ENCODE measurements at places on chromosomes 7 and 10. TPM values are rescaled to one million over a fixed set of nuclear protein-coding genes. Genes with fewer than 3 reads are reported as not detected.

PRR15 gene
- 0.17 TPM for total RNA-seq

NUTM2A gene
- total RNA-seq: 0.09 TPM

GARIN1A gene
- 0.14 TPM for total RNA-seq

ASB10 gene
- not detected for total RNA-seq

CHAT gene
- not detected for total RNA-seq

GSTO2 gene
- 0.85 TPM for total RNA-seq

FAM131B gene
- total RNA-seq: 0.51 TPM

PSAP gene
- 763 TPM for total RNA-seq

NRCAM gene
- 16.0 TPM for total RNA-seq

ERVW-1 gene
- not detected for total RNA-seq

SPDYE3 gene
- not detected for total RNA-seq

VSIR gene
- 25.1 TPM for total RNA-seq

CTNNA3 gene
- total RNA-seq: under 0.01 TPM

CLRN3 gene
- 0.19 TPM for total RNA-seq

MYO1G gene
- total RNA-seq: 0.17 TPM

DNA sequence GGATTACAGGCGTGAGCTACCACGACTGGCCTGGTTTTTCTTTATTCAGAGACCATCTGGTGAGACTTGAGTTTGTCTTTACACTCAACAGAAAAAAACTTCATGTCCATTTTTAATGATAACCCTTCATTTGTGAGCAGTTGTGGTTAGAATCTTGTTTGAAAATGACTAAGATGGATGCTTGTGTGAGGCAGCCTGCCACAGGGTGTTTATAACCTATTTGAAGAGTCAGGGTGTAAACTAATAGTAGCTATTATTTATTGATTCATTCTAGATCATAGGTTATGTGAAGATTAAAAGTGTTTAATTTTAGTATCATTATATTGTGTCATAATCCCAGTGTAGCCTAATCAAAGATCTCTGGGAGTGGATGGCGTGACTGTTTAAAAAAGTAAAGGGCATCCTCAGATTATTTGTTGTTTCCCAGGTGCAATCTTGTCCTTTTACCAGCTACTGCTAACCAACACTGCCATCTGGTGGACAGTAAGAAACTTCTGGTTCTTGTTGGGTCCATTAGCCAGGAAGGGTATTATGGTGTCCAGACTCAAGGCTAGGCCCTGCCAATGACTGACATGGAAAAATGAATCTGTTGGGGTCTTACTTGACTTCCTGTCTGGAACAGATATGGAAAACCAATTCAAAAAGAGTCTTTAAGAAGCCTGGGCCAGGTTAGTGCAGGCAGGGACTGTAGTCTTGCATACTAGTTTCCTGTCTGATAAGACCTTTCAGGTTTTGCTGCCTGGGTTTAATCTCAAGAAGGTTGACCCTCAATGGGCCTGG, 24.9 kb downstream of the NRBF2 start:
- DNase-seq: peak; percentile 93

- no peak for DNase-seq
Measured at GRCh38 chr10:57162231-57162630, 801.2 kb upstream of the ZWINT start.

- no peak for DNase-seq
Measured at GRCh38 chr7:46448478-46448877, 527.4 kb upstream of the IGFBP3 start.

DNA sequence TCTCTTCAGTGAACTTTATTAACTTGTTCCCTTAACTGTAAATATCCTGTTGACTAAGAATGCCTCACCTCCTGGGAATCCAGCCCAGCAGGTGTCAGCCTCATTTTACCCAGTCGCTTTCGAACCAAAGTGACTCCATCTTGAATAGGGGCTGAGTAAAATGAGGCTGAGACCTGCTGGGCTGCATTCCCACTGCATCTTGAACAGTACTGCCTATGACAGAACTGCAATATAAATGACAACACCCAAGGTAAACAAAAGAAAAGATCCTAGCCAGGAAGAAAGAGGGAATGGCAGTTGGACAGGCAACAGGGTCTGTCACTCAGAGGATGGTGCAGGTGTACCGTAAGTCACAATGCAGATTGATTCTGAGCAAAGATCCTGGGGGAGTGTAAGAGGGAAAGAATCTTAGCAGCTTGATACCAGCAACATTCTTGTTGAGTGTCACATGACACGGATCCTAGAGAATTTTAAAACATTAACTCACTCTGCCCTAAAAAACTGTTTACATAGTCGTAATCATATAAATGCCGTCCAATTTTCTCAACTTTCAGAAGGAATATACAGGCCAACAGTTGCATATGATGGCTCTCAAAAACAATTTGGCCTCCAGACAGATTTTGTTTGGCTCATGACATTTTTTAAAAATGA, 4.4 kb upstream of the FAM107B start:
- DNase-seq: no peak

DNA sequence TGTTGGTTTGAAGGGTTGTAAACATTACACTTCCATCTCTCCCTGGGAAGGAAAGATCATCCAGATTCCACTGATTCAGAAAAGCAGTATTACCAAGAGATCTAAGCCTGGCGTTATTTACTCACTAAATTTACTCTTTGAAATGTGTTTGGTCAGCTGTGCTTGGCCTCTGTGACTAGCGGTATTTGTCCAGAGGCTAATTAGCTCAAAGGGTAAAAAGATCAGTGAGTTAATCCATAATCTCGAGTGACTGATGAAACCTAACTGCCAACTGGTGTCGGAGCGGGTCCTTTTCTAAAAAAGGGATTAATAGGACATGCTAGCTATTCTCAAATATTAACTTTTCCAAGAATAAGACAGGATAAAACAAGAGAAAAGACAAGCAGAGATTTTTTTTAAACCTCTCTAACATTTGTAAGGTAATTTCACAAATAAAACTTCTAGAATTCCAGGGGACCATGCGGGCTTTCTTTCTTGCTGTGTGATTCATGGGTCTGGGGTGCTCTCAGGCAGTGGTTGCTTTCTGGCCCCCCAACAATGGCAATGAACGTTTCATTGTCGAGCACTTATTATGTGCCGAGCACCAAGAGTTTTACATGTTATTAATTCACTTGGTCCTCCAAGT, 247.3 kb upstream of the AOAH start:
- no peak for DNase-seq

DNA sequence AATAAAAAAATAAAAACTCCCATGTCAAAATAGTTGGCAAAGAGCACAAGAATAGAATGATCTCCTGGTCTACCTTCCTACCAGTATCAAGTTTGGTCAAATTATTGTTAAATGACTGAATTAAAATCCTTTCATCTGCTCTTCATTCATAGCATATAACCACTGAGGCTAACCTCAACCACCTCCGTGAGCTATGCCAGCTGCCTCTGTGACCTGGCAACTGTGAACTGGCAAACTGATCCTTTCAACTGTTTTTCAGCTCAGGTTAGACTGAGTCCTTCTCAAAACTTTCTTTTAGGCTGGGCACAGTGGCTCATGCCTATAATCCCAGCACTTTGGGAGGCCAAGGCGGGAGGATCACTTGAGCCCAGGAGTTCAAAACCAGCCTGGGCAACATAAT, 36.1 kb downstream of the NUDCD3 start:
- DNase-seq: no peak

GRCh38 chr7:128057909-128058308, 26.7 kb upstream of the LRRC4 start:
- DNase-seq: no peak

GRCh38 chr10:21020545-21020944, 123.4 kb upstream of the NEBL start:
- peak; percentile 57 for DNase-seq

- DNase-seq: no peak
Measured at GRCh38 chr7:148919859-148920258, 35.8 kb upstream of the EZH2 start.

- no peak for DNase-seq
Measured at GRCh38 chr7:107551936-107552335, 11.8 kb downstream of the COG5 start.

- no peak for DNase-seq
Measured at GRCh38 chr10:75375838-75376237, 25.7 kb downstream of the ZNF503 start.

- no peak for DNase-seq
Measured at GRCh38 chr7:49781996-49782395, 8.6 kb downstream of the VWC2 start.

DNA sequence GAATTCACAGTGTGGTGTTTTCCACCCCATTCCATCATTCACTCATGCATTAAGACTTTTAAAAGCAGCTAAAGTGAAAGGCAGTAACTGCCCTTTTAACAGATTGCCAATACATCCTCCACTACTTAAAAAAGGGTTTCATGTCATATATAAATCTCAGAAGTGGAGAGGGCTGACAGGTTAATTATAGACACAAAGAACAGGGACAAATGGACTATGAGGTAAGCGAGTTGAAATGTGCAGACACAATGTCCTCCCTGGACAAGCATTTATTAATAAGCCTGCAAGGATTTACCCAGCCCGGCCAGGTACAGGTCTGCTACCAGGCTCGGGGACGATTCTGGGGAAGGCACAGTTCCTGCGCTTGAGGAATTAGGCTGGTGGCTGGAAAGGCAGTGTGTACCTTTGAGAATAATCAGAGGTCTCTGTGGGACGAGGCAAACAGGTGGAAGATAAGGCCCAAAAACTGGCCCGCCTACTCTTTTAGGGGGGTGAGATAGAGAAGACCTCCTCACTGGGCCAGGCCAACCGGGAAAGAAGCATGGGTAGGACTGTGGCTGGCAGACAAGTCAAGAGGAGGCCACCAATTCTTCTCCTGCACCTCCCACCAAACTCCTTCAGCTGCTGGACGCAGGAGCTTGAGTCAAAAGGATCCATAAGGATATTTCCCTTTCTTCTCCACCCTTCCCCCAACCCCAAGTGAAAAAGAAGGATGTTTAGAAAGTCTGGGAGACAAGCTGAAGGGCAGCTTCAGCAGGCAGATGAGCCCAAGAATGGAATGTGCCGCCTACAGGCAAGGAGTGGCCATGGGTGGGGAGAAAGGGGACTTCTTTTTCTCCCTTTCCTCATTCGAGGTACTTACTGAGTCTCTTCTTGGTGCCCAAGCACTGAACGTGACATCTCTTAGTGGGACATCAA, 1.5 kb downstream of the PDLIM1 start:
- peak; percentile 59 for DNase-seq

DNA sequence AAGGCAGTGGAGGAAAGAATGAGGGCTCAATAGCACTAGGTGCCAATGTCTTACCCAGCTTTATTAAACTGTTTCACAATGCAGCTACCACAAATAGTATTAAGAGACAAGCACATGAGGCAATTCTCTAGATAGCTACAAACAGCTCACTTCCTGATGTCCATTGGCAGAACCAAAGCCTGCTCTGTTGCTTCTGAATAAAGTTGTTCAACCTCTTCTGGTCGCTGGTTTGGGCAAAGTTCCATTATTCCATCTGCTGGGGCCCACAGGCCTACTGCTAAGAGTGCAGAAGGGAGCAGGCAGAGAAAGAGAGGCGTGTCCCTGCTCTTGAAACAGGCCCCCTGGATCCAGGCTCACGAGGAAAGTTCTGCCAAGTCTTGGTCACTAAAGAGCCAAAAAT, 173.9 kb downstream of the ZNF438 start:
- DNase-seq: peak; percentile 50

DNA sequence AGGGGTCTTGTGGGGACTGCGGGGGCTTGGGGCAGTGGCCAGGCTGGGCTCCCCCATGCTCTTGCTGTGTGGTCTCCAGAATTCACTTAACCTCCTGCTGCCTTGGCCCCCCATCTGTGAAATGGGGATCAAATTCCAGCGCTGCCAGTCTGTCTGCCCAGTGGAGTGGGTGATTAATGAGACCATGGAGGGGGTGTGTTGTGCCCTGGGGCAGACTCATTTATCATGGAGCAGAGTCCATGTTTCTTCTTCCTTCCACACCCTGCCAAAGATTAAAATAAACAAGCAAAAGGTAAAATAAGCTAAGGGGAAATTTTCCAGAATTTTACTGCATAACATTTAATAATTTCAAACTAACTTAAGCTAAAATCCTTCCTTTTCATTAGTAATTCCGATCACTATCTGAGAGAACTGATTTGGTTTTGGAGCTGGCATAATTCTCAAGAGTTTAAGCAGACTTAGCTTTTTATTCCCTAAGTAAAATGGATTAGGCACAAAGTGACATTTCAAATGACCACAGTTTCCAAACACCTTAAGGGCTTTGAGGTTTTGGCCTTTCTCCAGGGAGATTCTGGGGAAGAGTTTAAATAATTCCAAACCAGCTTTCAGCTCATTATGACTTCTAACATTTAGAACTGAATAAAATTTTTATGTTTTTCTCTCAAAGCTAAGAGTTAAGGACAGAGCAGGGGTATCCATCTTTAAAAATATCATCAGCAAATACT, 211.9 kb downstream of the CXCL12 start:
- DNase-seq: no peak

GRCh38 chr7:45404622-45405021, 169.5 kb upstream of the ADCY1 start:
- no peak for DNase-seq

DNA sequence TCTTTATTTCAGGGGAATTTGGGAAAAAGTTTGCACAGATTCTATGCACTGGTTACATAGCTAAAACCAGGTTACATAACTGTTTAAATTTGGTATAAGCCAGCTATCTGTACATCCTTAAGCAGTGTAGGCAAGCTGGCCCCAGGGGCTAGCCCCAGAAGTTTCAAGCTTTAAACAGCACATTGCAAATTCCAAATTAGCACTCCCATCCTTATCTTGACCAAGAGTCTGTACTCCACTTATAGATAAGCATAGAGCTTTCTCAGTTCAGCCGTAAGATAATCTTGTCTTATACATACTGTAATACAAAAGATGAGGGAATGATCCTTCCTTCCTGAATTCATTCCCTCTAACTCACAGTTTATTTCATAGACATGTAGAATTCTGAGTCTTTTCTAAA, 109.3 kb downstream of the SPAG6 start:
- DNase-seq: no peak

GRCh38 chr10:97003804-97004201, 171.7 kb downstream of the LCOR start:
- no peak for DNase-seq

GRCh38 chr7:158065340-158065739, 522.3 kb downstream of the PTPRN2 start:
- DNase-seq: no peak

GRCh38 chr7:42907316-42907715, 4.6 kb downstream of the C7orf25 start:
- no peak for DNase-seq

DNA sequence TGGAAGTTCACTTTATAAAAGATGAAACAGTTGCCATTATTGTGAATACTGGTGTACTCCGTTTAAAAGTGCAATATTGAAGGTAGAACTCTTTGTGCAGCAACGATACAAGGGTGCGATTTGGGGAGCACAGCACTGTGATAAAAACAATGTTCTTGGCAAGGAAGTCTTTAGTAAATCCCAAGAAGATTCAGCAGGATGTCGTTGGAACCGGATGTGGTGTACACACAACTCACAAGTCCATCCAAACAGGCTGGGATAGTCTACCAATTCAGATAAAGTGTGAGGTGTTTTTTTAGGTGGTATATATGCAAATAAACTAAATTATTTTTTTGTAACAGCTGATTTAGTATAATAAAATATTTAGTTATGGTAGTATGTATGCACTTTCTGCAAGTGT, 46.7 kb downstream of the ZNF777 start:
- DNase-seq: no peak

DNA sequence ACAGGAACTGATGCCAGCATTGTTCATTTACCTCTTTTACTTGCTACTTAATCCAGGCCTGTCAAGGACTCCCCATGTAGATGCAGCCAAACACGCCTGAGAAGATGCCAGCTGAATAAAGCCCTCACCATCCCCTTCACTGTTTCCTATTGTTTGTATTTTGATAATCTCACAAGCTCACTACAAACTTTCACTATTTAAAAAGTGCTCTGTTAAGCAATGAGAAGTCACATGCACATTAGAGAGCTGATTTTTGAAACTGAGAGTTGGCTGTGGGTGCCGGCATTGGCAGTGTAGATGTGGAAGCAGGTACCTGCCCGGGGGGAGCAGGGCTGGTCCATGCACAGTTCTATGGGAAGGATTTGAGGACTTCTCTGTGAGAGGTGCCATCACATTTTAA, 169.8 kb upstream of the GRB10 start:
- DNase-seq: no peak

Data from dermis blood vessel endothelial cell (primary cell).